ENCODE measurements at places on chromosomes 4 and X. TPM values are rescaled to one million over a fixed set of nuclear protein-coding genes. Genes with fewer than 3 reads are reported as not detected.
A peak's percentile ranks its signal among the peaks of the same experiment; 100 is the strongest.

Gene USP17L15
- polyA plus RNA-seq, result not detected

Gene EMCN
- 111 TPM for polyA plus RNA-seq

Gene NUDT11
- 14.3 TPM for polyA plus RNA-seq

Gene BEND2
- polyA plus RNA-seq, result 0.08 TPM

Gene GYPA
- 1.4 TPM for polyA plus RNA-seq

Gene COL4A6
- polyA plus RNA-seq, result 18.6 TPM

Gene ANXA5
- polyA plus RNA-seq, result 369 TPM

Gene PRR32
- polyA plus RNA-seq, result not detected

DNA sequence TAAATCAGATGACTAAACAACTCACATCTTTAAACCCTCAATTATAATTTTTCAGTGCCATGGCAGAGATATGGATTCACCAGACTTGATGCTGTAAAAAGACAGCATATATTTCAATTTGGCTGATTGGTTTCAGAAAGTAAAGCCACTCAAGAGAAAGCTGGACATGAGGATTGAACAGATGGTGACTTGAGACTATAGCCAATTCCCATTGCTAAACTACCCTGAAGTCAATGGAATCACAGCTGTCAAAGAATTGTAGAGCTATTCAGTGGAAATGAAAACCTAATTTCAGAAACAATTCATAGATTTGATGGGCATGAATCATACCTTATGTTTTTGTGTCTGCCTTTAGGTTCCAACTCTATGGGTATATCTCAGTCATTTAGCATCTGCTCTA lies 510.6 kb upstream of the BOD1L1 start:
- no peak for DNase-seq

- no peak for DNase-seq
Measured at GRCh38 chr4:138685316-138685715, 330.3 kb upstream of the NOCT start.

DNA sequence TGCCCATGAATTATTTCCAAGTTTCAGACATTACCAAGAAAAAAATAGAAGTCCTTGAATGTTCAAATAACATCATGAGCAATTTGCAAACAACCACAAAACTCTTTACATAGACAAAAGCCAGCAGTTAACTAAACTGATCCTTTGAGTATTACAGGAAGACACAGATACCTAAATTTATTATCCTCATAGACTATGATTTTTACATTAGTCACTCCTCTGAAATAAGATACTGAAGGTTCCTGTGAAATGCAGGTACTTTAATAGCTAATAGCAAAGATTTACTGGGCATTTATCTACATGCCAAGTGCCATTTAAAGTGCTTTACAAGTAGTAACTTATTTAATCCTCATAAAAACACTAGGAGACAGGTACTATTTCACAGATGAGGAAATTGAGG lies 37.7 kb downstream of the GPR82 start:
- no peak for DNase-seq

DNA sequence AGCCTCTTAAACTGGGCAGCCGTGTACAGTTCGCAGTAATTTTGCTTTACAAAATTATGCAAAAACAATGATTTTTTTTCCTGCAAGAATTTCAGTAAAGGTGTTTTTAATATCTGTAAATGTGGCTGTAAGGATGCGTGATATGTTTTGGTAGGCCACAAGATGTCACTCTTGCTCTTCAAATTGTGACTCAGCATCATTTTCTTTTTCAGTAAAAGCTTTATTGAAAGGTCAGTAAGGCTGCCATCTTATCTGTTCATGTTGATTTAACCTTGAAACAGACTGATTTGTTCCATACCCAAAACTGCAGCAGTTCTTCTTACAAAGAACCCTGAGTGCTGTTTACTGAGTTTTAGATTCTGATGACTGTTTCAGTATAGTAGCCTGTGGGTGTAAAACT lies 39.9 kb downstream of the TXLNG start:
- peak; percentile 28 for DNase-seq

DNA sequence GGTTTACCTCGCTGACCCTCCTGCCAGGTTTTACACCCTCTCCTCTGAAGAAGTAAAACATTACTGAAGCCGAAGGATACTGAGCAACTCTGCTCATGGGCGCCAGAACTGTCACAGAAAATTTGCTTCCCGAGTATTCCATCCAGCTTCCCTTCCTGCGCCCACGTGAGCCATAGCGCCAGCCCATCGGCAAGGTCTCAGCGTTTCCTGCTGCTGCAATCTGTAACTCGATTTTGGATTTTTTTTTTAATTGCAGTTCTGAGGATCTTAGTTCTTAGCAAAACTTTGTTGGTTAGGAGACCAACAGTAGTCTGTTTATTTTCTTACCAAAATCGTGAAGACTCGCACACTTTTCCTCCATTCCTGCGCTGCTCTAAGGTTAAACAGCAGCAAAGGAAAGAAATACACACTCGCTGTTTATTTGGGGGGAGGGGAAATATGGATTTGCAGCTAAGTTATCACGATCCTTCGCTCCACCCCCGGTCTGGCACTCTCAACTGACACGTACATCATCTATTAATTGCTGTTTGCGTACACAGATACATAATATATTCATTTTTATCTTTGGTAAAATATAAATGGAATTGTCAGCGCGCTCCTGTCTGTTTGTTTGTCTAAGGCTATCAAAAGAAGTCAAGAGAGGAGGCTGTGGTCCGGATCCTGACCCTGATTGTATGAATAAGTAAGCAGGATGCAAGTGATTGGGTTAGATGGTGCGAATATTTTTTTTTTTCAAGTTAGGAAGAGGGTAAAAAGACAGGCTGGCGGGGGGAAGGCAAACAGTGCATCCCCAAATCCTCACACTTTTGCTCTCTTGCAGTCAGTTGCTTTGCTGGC lies at the start of gene TLL1:
TSS of gene TLL1 (plus strand) at position 777 of the 837 bp plus-strand sequence. CDS start 668 bp downstream, outside the sequence.
- DNase-seq, result peak; percentile 23

GRCh38 chr4:81659051-81659450 lies 187.3 kb upstream of the RASGEF1B start:
- no peak for DNase-seq

GRCh38 chr4:122873821-122874593 lies 47.4 kb downstream of the FGF2 start:
- DNase-seq, result no peak

All from renal pelvis (tissue), 12 donors.